ENCODE measurements at places on chromosomes 5 and 9. TPM values are rescaled to one million over a fixed set of nuclear protein-coding genes. Genes with fewer than 3 reads are reported as not detected.

KIF24 gene
- total RNA-seq = 5.2 TPM

AJM1 gene
- 0.49 TPM for total RNA-seq

STPG3 gene
- total RNA-seq = not detected

ADGRV1 gene
- not detected for total RNA-seq

DNA sequence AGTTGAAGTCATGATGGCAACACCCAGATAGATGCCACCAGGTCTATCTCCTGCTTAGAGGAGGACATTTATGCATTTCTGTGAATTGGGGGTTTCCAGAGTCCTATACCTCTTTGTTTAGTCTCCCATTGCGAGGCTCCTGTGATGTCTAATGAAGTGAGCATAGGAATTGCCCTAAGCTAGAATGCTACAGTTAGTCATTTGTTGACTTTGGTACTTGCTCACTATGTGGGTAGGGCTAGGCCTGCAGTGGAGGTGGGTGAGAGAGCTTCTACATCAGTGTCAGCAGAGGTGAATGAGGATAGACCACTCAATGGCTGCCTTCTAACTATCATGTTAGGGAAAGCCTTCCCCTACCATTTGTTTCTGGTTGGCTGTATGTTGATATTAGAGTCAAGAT, 173.3 kb upstream of the POC5 start:
- no peak for DNase-seq

DNA sequence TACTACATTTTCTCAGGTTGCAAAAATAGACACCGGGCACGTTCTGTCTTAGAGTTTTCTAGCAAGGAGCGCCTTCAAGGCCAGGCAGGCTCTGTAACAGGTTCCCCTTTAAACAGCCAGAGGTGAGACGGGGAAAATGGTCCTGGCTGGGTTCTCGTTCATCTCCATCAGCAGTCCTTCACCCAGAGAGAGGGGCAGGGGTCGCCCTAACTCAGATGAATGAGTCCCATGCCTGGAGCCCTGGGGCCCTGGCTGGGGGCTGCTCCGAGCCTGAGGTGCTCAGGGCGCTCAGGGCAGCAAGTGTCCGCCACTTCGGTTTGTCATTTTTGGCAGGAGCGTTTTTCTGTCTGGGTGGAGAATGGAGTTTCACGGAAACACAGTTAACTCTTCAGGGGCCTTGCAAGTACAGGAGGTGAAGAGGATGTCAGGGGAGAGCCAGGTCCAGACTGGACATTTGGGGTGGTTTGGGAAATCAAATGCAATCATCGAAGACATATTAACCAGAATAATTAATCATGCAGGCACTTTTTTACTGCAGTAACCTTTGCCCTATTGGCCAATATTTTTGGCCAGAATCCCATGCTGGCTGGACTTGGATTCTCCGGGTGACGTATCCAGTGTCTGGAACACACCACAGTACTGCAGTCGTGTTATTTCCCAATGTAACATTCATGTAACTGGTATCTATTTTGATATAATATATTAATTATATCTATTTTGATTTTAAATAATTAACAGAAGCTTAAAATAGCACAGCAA, 2.9 kb downstream of the NTNG2 start:
- DNase-seq = peak; percentile 38

DNA sequence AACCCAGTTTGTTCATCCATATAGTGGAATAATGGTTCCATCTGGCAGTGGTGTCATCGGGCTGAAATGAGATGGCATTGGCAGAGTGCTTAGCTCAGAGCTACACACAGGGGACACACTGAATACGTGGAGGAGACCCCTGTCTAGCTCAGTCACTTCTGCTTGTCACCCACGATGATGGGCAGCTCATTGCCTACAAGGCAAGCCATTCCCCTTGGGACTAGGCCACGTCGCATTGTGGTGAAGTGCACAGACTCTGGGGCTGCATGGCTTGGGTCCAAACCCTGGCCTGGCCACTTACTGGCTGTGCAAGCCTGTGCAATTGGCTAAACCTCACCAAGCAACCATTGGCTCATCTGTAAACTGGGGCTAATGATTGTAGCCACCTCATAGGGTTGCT, 3.2 kb upstream of the FBP1 start:
- no peak for DNase-seq

All from G401 (cell line).